Renal pelvis (tissue), 12 donors: ENCODE measurements at places on chromosomes 16 and 17.

DNA sequence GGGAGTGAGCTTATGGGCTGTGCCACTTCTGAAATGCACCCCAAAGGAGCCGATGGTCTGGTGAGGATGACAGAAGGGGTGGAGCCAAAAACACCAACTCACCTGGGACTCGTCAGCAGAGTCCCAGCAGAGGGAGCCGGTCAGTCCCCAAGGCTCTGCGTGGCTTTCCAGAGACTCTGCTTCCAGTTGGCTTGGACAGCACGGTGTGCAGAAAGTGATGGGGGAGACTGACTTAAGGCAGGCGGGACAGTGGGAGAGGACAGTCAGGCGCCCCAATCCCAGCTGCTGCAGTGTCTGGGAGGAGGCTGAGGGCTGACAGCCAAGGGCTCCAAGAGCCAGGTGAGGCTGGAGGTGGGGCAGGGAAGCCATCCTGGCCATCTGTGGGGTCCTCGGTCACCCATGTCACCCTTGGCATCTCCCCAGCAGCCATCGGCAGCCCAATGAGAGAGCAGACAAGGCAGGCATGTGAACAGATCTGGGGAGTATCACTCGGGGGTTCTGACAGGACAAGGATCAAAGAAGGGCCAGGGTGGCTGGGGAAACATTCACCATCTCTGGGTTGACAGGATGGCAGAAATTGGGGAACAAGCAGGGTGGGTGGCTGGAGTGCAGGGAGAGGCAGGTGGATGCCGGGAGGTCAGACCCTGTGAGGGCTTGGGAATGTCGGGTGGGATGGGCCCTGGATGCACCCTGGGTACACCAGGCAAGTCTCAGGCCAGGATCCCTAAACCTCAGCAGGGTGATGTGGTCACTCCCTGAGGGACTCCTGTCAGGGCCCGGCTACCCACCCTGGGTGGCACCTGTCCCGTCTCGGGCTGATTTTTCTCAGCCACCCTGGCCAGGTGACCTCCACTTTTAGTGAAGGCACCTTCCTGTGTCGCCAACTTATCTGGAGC is 8.9 kb upstream of the KRTAP17-1 start:
- no peak for DNase-seq

DNA sequence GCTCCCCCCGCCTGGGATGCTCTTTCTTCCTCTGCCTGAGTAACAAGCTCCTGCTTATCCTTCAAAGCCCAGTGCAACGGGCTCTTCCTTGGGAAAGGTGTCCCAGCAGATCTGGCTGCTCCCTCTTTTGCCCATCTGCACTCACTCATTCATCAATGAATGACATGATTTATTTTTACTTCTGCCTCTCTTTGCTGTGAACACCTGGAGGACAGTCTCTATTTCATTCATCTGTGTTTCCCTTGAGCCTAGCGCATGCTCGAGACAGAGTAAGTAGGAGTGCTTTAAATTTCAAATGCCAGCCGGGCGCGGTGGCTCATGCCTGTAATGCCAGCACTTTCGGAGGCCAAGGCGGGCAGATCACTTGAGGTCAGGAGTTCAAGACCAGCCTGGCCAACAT is 22.0 kb upstream of the GINS2 start:
- no peak for DNase-seq

GRCh38 chr16:88758227-88758943 is 26.6 kb downstream of the PIEZO1 start:
- DNase-seq, result no peak

- no peak for DNase-seq
Observed at GRCh38 chr17:77916703-77917481, 41.6 kb upstream of the TNRC6C start.

DNA sequence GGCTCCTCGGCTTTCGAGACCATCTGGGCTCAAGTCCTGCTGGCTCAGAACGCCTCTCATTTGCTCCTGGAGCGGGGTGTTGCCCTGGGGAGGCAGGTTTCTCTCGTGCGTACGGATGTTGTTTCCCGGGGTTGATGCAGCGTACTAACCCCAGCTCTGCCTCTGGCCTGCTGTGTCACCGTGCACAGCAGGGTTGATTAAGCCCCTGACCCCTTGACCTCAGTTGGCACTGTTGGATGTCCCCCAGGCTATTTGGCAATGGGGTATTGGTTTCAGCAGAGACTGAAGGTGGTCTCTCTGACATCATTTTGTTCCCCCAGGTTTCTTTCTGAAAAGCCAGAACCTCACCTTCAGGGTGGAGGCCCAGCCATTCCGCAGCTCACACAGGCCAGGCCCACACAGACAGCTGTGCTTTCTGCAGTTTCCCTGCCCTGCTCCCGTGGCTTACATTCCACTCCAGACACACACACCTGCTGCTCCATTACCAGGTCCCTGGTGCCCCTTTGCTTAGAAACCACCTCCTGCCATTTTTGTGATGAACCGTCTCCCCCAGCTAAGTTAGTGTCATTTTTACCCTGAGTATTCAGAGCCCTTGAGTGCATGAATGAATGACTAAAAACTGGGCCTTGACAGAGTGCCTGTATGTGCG is 233.5 kb downstream of the CCDC182 start:
- DNase-seq, result no peak

GRCh38 chr16:9389543-9390207 is 298.2 kb downstream of the HAPSTR1 start:
- no peak for DNase-seq

DNA sequence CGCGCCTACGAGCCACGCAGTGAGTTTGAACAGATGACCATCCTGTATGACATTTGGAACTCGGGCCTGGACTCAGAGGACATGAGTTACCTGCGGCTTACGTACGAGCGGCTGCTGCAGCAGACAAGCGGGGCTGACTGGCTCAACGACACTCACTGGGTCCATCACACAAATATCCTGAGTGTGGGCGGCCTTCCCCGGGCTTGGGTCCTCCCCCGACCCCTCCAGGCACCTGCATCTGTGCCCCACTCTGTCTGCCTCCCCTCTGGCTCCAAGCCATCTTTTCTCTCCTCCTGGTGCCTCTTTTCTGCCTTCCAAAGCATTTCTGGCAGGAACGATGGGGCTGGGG is 5.0 kb upstream of the HSD3B7 start:
- DNase-seq, result no peak

DNA sequence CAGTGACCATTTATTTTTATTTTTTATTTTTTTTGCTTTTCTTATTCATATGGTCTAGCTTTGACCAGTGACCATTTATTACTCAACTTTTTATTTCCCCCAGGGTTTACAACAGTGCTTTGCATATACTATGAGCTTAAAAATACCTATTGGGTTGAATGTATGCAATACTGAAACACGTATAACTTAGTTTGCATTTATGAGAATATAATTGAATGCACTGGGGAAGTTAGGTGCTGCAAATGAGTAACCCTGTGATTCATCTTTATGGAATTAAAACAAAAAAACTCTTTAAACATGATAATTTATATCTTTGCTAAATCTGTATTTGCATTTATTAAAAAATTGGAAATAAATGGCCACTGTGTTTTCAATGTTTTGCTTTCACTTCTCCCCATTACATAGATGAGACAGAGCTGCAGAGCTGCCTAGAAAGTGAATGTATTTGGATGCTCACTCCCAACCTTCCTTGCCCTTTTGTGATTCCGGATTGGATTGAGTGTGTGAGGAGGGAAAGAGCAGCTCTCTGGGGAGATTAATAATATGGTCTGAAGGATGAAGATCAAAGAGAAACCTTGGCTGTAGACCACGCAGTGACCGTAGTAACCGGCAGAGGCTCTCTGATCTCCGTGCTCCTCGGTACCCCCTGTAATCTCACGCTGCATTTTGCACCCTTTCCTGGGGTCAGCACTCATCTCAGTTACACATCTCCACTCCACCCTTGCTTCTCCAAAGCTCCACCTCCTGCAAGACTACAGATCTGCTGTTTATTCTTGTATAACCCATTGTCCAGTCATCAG is 14.3 kb downstream of the TMEM100 start:
- no peak for DNase-seq
